ENCODE measurements at places on chromosomes 12 and 14.

DNA sequence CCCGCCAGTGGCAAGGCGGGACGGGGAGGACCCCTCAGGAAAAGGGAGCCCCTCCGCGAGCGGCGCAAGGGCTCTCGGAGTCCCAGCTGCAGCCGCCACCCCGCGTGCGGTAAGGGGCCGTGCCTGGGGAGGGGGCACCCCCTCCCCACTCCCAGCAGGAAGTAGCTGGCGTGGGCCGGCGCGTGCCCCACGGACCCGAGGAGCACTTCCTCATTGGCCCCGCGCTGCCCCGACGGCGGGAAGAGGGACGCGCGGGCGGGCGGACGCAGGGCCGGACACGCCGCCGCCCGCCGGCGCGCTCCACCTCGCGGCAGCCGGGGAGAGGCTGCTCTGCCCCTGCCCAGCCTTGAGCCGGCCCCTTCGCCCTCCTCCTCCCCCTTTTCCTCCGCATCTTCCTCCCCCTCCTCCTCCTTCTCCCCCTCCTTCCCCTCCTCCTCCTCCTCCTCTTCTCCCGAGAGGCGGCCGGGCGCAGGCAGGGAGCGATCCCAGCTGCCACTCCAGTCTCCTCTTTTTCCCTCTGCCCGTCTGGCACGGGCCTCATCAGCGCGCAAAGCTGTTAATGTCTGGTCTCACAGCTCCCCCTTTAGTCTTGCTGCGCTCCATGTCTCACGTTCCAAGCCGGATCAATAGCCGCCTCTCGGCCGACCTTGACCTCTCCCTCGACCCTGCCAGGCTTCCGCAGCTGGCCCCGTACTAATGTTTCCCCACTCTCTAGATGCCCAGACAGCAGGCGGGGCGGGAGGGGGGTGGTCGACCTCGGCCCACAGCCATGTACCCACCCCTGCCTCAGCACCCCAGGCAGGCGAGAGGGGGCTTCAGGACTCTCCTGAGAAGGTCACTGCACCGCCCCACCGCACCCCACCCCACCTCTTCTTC, 2.6 kb upstream of the BCL11B start:
- peak; percentile 66 for DNase-seq

DNA sequence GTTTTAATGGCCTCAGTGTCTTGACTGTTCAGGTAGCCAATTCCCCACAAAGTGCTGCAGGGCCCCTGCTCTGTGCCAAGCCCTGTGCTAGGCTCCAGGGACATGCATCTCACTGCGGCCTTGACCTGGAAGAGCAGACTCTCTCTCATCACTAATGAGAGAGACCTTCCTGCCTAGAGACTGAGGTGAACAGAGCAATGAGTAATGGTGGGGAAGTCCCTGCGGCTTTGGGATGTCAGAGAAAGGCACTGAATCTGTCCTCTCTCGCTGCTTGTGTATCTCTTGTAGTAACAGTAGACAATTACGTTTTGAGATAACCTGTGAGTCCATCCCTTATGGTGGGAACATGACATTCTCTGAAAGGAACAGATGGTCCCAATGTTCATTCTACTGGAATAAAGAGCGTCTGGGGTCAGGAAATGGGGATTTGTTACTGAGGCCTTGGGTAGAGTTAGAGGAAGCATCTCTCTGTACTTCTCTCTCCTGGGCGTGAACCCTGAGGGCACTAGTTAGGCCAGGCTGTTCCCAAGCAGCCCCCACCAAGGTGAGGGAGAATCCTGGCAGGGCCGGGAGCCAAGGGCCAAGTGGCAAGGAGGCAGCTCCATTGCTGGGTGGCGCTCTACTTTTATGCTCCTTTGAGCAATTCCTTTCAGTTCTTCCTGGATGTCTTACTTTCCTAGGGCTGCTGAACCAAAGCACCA, 13.5 kb downstream of the NFATC4 start:
- DNase-seq = no peak

DNA sequence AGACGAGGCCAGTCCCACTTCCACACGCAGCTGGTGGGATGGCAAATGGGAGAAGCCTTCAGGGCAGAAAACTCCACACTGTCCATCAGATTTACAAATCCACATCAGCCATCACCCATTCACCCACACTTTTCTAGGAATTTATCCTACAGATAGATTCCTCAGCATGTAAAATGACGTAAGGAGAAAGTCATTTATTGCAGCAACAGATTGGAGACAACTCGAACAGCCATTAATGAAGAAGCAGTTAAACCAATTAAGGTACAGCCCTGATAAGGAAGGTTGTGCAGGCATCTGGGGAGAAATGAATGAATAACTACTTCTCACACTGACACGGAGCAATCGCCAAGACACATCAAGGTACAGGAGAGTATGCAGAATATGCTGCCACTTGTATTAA, 26.2 kb downstream of the PRKAB1 start:
- DNase-seq = no peak

DNA sequence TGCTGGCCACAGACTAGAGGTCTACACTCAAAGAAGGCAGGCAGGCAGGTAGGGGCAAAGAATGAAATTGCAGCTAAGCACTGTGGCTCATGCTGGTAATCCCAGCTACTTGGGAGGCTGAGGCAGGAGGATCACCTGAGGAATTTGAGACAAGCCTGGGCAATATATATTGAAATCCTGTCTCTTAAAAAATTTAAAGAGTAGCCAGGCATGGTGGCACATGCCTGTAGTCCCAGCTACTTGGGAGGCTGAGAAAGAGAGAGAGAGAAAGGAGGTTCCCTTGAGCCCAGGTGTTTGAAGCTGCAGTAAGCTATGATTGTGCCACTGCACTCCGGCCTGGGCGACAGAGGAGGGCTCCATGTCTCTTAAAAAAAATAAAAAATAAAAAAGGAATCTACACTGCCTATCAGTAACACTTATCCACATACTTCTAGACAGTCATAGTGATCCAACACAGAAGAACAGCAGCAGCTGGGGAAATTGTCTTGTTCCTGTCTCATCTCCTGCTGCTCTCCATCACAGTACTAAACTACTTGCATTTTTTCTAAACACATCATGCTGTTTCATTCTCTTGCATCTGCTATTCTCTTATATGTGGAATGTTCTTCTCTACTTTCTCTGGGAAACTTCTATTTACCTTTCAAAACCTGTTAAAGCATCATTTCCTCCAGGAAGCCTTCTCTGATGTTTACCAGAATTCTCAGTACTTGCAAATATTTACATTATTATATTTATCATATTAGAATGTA, 57.2 kb downstream of the ATF7 start:
- no peak for DNase-seq

DNA sequence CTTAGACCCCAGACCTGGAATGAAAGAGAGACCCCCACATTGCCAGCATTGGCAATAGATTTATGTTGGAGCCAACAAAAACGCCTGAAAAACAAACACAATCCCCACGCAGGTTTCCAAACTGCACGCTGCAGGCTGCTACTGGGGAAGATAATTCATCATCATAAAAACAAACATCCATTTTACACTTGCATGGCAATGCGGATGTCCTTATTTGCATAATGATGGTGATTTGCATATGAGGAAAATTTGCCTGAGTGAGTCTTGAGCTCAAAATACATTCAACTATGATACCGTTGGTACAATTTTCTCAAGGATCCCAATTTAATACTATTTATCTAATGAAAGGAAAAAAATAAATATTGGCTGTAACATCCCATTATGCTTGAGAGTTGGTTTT, 33.6 kb upstream of the TMEM132D start:
- no peak for DNase-seq

- DNase-seq = no peak
Measured at GRCh38 chr12:12086362-12086761, 15.6 kb downstream of the BCL2L14 start.

DNA sequence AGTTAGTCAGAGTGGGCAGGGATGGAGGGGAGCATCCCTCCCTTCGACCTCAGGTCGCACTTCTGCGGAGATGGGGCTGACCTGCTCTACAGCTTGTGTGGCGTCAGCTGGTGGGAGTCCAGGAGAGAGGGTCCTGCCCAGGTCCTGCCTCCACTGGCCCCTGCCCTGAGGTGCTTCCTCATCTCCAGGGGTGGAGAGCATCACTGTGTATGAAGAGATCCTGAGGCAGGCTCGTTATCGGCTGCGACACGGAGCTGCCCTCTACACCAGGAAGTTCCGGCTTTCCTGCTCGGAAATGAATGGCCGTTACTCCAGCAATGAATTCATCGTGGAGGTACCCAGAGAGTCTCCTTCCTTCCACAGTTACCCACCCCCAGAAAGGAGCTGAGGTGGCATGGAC, 20.2 kb downstream of the CLSTN3 start:
- no peak for DNase-seq

- DNase-seq = no peak
Measured at GRCh38 chr12:121184425-121184824, 25.5 kb upstream of the P2RX4 start.

- DNase-seq = no peak
Measured at GRCh38 chr12:41621291-41621690, 433.2 kb downstream of the PDZRN4 start.

DNA sequence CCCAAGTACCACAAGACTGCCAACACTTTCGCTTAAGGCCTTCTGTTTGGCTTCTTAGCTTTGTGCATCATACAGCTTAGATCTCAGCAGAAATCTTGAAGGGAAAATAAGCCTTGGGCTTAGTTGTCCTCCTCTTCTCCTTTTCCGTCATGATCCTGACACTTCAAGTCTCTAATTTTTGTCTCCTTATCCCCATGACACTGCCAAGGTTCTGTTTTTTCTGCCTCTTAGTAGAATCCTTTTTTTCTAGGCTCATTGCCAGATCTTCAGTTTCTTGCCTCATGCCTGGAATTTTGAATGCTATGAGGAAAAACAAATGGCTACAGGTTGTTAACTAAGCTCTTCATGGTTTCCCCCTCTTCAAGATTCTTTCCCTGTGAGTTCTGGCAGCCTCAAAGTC, 450.4 kb downstream of the LRFN5 start:
- DNase-seq = no peak

DNA sequence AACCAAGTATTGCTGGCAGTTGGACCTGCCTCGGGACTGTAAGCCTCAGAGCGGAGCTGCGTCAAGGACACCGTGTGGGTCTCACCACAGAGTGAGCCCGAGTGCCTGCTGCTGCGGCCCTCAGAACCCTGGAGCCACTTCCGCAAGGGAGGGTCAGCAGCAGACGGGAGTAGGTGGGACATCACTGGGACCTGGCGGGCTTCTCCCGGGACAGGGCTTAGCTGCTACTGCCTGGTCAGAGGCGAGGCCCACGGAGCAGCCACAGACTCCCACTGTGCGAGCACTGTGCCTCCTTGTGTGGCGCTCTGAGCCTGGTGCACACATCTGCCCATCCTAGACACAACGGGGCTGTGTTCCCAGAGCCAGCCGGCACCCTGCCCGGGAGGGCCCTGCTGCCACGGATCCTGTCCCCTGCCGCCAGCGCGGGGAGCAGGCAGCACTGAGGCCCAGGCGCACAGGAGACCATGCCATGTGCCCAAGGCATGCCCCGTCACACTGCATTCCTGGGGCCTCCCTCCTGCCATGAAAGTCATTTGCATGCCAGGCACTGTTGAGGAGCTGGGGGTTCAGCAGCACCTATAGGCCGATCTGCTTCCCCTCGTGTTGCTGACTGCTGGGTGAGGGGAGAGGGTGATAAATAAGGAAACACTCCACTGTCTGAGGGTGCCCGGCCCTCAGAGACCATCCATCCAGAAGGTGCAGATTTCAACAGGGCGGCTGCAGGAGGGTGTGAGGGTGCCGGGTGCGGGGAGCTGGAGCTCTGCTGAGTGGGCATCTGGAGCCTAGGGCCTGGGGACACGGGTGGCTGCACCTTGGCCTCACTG, 10.0 kb downstream of the HIP1R start:
- no peak for DNase-seq

GRCh38 chr12:92927436-92928281, 1.4 kb downstream of the EEA1 start:
- DNase-seq = peak; percentile 33

- DNase-seq = no peak
Measured at GRCh38 chr14:99232714-99233214, 39.2 kb downstream of the BCL11B start.

Measured in GM13976 (cell line).